ENCODE measurements at places on chromosomes 2 and 18.

DNA sequence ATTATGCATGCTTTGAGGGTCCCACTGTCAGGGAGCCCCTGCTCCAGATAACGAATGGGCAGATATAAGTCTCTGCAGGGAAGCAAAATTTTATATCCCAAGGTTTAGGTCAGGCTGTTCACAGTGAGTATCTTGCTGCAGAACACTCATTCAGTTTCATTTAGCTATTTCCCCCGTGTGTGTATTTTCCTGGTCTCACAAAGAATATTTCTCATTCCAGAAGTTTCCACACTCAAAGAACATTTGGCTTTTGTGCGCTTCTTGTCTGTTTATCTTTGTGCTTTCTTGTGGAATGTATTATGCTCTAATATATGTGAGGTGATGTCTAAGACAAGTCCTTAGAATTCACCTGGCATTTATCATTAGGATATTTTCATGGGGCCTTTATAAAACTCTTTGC lies 140.4 kb upstream of the MMADHC start:
- no peak for DNase-seq

GRCh38 chr18:8140841-8141501 lies 468.3 kb upstream of the RAB12 start:
- no peak for DNase-seq

- no peak for DNase-seq
These were observed 1.5 kb downstream of the HOXD1 start for GRCh38 chr2:176189681-176190641.

DNA sequence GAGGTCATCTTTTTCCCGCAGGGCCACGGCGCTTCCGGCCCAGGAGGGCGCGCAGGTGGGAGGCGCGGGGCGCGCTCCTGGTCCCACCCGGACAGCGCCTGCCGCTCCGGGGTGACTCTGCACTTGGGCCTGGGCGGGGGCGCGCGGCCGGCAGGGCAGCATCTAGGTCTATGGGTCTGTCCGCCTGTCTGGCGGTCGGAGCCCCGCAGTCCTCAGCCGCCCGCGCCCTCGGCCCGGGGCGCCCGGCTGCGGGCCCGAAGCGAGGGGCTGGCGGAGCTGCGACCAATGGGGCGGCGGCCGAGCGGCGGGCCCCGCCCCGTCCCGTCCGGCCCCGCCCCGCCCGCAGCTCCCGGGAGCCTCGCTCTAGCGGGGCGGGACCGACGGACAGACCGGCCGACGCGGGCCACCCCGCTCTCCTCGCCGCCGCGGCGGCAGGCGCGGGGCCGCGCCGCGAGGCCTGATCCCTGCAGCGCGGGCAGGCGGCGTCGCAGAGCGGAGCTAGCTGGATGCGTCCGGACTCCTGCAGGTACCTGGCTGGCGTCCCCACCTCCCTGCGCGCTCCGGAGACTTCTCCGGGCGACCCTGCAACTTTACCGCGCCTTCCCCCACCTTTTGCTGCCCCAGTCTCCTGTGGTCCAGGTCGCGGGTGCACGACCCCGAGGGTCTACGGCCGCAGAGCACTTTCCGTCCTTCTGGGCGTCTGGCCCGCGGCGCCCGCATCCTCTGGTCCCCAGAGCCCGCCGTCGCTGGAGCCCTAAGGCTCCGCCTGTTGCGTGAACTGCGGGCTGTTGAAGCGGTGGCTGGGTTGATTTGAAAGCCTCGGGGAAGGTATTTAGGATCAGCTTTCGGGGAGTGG lies at the start of gene KCNS3:
TSS of gene KCNS3 (plus strand) at position 387 of the 856 bp plus-strand sequence. CDS start 52,342 bp downstream, outside the sequence.
- DNase-seq: peak; percentile 4

DNA sequence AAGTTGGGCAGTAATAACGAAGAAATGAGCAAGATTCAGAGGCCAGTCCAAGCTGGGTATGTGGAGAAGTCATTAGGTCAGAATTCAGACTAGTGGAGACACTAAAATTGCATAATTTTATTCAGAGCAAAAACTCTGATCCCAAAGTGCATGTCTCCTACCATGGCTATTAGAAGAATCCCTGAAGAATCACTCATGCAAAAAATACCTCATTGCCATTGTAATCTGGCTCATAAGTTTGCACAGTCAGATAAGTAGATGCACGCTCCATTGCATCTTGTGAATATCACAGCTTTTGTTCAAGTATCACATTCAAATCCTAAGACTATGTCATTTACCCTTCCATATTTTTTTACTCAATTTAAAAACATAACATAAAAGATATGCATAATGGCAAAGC lies 692.2 kb upstream of the KLHL29 start:
- no peak for DNase-seq

DNA sequence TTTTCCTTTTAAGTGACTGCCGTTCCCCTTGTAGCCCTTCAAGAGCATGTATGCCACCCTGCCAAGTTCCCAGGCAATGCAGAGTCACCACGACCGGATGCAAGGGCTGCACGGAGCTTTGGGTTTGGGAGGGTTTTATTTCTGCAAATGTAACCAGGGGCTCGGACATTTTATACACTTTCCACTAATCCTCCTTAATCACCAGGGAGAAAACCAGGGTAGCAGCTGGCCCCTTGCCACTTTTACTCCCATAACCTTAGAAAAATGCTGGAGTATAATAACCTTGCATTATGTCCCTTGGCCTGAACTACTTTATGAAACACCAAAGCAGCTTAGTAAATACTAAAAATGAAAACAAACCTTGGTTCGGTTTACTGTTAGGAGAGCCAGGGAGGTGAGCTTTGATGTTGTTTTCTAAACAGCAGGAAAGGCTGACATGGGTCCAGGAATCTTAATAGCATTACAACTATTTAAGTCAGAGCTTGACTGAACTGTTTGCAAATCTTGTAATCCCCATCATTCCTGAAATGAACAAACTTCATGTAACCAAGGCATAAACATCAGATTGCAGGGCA lies 152.8 kb upstream of the RIOK3 start:
- no peak for DNase-seq

DNA sequence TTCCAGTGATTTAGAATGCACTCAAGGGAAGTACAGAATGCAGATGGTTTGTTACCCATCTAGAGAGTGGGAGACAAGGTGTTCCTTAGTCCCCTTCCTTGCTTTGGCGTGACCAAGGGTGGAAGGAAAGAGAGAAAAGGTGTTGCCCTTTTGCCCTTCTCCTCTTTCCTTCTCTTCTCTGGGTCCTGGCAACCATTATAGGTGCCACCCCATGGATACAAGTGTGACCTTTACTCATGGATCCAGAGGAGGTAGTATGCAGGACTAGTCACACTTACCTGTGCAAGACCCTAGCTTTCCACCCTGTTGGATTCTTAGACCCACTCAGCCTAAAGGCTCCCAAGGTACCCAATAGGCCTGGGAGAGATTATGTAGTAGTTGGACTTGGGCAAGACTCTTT lies 11.6 kb upstream of the RBFA start:
- DNase-seq: no peak

- no peak for DNase-seq
These were observed 146.1 kb downstream of the BCL11A start for GRCh38 chr2:60407398-60407797.

GRCh38 chr2:161990036-161990435 lies 84.0 kb downstream of the DPP4 start:
- no peak for DNase-seq

DNA sequence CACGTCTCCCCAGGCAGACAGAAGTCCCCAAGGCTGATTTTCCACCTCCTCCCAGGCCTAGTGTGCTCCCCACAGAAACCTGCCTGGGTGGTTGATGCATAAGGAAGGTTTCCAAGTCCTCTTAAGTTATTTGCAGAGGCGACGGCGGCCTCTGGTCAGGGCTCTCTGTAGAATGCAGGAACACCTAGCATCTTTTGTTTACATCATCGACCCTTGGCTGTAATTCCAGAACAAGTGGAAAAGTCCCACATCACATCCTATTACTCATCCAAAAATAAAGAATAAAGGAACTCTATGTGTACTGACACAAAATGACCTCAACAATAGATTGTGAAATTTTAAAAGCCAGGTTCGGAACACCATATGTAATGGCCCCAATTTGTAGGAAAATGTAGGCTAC lies 211.1 kb downstream of the ALPK2 start:
- no peak for DNase-seq

- no peak for DNase-seq
These were observed 420.3 kb upstream of the FSIP2 start for GRCh38 chr2:185318271-185318724.

- DNase-seq: no peak
These were observed 53.4 kb downstream of the AAK1 start for GRCh38 chr2:69589973-69590652.

GRCh38 chr2:605674-606608 lies 71.3 kb downstream of the TMEM18 start:
- no peak for DNase-seq

- DNase-seq: no peak
These were observed 37.2 kb upstream of the POLE4 start for GRCh38 chr2:74921236-74921736.

- DNase-seq: no peak
These were observed 78.9 kb upstream of the SPRED2 start for GRCh38 chr2:65511306-65511705.

DNA sequence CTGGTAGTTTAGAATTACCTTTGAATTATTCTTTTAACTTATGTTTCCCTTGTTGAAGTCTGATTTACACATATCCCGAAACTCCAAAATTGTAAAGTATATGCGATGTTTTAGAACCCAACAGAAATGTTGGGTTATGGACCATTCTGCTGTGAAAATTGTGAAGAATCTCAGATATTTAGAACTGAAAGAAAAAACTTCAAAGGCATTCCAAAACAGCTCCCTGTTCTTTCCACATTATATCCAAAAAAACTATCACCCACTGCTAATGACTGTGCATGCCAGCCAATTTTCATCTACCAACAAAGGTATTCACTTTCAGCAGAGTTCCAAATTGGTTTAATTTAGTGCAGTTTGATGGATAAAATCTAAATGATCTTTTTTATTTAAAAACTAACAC lies 21.5 kb upstream of the PDE1A start:
- no peak for DNase-seq

GRCh38 chr2:182018218-182018617 lies 32.6 kb downstream of the PPP1R1C start:
- no peak for DNase-seq

- peak; percentile 28 for DNase-seq
These were observed 47.4 kb upstream of the CAB39 start for GRCh38 chr2:230665263-230665691.

DNA sequence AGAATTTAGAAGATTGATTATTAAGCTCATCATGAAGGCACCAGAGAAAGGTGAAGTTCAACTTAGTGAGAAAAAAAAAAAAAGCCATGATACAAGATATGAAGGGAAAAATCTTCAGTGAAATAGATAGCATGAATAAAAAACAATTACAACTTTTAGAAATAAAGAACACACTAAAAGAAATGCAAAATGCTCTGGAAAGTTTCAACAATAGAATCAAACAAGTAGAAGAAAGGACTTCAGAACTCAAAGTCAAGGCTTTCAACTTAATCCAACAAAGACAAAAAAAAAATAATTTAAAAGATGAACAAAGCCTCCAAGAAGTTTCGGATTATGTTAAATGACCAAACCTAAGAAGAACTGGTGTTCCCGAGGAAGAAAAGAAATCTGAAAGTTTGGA lies 105.5 kb downstream of the GRB14 start:
- DNase-seq: no peak

- DNase-seq: no peak
These were observed 13.8 kb upstream of the CCDC102B start for GRCh38 chr18:68784071-68784470.

DNA sequence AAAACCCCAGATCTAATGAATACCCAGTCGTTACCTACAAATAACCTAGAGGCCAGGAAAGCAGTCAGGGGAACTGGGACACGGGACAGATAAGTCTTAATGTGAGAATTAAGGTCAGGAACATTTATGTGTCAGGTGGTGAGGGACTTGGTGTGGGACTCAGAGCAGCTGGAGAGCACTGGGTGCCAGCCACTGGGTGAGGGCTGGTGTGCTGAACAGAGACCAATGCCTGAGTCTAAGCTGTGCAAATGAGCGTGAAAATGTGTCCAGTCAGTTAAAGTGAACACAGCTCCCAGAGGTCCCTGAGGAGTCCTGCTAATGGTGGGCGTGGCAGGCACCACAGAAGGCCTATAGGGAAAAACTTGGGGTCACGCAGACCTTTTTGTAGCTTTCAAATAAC lies 225.9 kb downstream of the C1D start:
- DNase-seq: no peak

- DNase-seq: peak; percentile 3
These were observed 52.0 kb downstream of the PHLPP1 start for GRCh38 chr18:62767321-62767720.

- no peak for DNase-seq
These were observed 171.3 kb downstream of the DLGAP1 start for GRCh38 chr18:4283746-4284291.

GRCh38 chr18:58268849-58269248 lies 224.8 kb downstream of the NEDD4L start:
- DNase-seq: no peak

DNA sequence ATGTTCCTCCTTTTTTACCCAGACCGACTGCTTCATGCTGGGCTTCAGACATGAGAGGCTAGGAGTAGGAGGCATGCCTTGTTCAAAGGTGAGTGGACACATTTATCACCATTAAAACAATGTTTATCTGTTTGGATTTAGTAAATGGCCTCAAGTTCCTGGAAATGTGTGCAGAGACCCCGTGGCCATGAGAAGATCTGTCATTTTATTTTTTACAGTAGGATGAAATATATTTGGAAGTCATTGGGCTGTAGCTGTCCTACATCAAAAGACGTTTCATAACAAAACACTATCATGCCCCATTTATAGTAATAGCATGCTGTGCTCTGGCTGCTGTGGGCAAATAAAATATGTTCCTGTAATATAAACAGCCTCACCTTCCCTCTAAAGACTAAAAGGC lies 403.9 kb upstream of the TNP1 start:
- DNase-seq: no peak

DNA sequence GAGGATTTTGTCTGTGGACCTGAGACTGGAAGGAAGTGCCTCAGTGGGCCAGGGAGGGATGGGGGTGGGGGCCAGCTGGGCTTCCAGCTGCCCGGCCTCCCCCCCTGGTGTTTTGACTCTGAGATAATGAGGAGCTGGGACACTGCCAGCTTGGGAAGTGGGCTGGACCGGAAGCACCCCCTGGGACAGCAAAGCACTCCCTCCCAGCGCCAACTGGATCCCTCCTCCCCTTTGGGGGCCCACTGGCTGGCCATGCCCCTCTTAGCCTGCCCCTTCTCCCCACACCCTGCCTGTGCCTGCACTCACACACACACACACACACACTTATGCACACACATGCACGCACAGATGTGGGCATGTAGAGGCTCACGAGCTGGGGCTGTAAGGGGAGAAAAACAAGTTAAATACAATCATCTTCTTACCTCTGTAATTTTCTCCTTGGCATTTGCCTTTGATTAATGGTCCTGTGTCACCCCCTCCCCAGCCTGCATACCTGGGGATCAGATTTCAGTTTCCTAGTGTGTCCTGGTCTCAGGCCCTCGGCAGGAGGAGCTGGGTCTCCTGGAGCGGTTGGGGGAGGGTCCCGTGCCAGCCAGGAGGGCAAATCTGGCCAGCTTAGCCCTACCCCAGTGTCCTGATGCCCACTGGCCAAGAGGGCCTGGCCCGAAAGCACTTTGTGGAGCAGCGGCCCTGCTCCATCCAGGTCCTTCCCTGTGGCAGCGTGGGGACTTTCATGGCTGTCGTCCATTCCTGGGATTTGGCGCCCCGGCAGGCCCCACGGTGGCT lies 3.6 kb downstream of the ITM2C start:
- DNase-seq: no peak
